Stimulated activated CD4-positive, alpha-beta T cell treated with anti-CD3 and anti-CD28 coated beads, TNF-alpha, amount 100 ng/mL, for 48 hours (primary cell): ENCODE measurements at places on chromosomes 1 and 21.

- DNase-seq, result no peak
Observed at GRCh38 chr1:29752141-29752540, 515.8 kb downstream of the PTPRU start.

GRCh38 chr1:152325111-152325510 lies at the start of gene FLG:
Gene FLG, minus strand, starts transcription at chr1:152325239. Its CDS starts 9,783 bp downstream, at chr1:152315456.
- DNase-seq, result no peak

- no peak for DNase-seq
Observed at GRCh38 chr1:44862829-44863401, 19.9 kb upstream of the PTCH2 start.

GRCh38 chr1:97089173-97089572 lies 367.6 kb downstream of the PTBP2 start:
- DNase-seq, result no peak

DNA sequence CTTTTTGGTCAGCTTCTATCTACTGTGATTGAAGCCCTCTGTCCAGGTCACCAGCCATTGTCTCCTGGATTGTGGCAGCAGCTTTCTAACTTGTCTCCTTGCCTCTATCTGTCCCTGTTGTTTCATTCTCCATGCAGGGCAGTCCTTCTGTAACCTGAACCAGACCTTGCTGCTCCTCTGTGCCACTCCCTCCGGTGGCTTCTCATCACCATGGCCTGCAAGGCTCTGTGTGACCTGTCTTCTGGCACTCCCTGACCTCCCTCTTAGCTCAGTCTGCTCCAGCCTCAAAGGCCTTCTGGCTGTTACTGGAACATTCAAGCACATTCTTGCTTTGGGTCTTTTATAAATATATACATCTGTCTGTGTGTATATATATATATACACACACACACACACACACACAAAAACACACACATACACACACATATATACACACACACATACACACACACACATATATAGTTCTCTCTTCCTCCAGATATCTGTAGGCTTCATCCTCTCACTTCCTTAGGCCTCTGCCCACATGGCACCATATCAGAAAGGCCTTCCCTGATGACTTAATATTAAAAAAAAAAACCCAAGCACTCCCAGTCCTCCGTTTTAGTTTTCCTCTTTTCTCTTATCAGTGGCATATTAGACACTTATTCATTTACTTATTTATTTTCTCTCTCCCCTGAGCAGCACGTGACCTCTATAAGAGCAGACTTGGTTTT lies 21.2 kb upstream of the JUN start:
- DNase-seq, result no peak

DNA sequence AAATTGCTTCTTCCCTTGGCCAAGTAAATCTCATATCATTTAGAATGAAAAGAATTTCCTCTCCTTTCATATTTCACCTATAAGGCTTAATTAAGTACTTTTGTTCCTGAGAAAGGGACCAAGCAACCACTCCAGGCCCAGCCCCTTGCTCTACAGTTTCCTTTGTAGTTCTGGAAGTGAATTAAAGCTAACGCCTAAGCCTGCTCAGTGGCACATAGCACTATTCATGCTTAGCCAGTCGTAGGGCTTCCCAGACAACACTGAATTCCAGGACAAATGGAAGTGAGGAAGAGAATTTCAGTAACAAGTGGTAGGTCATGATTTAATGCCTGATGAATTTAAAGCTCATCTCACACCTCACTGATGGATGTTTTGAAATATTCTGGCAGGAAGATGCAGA lies 73.3 kb downstream of the RPAP2 start:
- DNase-seq, result no peak

DNA sequence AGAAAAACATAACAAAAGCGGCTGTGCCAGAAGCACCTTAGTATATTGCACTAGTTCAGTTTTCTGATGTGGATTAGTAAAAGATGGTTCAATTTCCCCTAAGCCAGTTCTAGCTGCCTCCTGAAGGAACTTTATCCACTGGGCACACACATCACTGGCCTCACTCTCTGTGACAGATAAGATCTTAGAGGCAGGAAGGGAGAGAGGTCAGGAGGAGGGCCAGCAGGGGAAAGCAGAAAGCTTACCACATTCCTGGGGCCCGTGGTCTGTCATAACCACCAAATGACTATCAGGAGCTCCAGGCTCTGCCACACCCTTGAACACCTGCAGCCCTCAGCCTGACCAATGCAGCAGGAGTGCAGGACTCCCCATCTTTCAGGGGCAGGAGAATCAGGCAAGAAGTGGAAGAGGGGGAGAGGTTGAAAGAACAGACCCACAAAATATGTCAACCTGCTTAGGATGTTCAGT lies 37.8 kb downstream of the LRRC71 start:
- DNase-seq, result no peak

GRCh38 chr1:224287714-224288113 lies 42.3 kb downstream of the NVL start:
- no peak for DNase-seq

DNA sequence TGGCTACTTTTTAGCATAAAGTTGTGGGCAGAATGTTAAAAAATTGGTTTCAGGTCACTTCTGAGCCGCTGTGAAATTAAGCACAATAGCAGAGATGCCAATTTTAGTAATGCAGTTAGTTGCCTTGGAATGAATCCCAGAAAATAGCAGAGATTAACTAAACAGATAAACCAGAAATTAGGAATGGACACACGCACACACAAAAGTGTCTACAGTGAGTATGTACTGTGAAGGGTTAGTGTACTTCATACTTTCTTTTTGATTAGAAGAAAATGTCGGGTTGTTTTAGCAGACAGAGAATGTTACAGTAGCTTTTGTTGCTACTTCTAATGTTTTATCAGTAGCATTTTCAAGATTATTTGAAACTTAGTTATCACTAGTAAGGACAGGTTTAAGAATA lies 106.7 kb downstream of the LEPR start:
- no peak for DNase-seq

GRCh38 chr21:38725196-38726157 lies 80.3 kb upstream of the ETS2 start:
- no peak for DNase-seq

DNA sequence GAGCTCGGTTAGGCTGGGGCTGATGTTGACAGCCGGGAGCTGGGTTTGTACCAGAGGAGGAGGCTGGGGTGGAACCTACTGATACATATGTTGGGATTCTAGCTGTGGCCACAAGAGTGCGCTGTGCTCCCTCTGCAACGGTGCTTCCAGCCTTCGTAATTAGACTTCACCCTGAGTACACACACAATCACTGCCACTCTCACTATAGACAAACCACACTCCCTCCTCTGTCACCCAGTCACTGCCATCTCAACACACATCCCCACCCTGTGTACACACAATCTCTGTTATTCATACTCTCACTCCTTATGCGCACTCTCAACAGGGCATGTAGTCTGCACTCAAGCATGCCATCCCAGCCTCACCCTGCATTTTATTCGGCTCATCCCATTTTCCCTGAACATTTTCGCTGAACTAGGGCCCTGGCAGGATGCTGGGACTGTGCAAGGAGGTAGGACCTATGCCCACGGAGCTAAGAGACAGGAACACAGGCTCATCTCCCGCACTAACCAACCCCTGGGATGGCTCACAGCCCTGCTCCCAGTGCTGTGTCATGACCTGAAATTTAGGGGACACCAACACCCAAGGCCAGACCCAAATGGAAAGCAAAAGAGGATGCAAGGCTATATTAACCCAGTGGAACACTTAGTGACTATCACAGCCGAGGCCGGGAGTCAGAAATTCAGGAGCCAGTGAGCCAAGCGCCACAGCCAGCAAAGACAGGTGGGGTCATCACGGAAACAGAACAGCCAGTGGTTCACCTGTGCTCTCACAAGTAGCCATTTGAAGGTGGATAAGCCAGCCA lies 5.7 kb downstream of the GJB3 start:
- peak; percentile 60 for DNase-seq

GRCh38 chr21:16455526-16455925 lies 725.7 kb downstream of the USP25 start:
- no peak for DNase-seq

DNA sequence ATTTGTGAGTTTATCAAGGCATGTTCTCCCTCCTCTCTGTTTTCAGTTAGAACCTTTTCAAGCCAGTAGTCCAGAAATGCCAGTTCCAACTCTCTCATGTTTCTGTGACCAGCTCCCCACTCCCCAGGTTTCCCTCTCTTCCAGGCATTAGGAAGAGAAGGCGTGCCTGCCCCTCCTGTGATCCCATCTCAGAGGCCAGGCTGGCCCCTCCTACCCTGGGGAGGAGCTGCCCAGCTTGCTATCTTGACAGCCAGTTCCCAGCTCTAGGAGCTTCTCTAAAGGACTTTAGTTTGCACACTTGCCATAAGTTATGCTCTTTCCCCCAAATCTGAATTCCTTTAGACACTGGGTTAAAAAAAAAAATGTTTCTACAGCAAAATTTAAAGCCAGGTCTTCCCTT lies 8.9 kb downstream of the HYI start:
- DNase-seq, result no peak

DNA sequence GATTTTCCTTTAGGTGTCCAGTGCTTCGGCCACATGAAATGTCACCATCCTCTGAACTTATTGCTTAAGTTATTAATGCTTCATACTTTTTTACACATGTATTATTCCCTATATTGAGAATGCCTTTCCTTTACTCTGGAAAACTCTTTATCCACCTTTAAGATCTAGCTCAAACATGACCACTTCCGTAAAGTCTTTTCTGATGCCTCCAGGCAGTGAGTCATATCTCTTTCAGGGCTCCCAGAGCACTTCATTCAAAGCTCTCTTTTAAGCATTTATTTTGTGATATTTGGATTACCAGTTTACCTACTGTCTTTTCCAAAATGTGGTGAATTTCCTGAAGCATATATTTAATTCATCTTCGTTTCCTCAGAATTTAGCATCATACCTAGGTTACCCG lies 178.9 kb downstream of the HS2ST1 start:
- no peak for DNase-seq

- no peak for DNase-seq
Observed at GRCh38 chr1:116769561-116769977, 15.3 kb downstream of the CD2 start.

GRCh38 chr1:88168126-88168525 lies 515.9 kb upstream of the PKN2 start:
- no peak for DNase-seq

DNA sequence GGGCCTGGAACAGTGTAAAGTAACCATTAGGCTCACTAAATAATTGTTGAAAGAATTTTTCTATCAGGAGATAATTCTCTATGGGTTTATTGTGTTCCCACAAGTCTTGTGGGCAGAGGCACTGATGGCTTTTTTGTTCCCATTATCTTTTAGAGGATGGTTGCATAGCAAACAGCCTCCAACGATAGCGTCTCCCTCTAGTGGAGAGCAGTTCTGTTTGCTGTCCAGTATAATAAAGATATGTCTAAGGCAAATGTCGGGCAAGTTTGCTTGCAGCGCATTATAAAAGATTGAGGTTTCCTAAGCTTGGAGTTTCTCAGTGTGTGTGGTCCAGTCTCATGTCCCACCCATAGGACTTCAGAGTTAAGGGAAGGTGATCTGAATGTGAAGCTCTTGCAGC lies 1.3 kb upstream of the SLC6A17 start:
- DNase-seq, result no peak

GRCh38 chr1:20322825-20323612 lies 32.3 kb downstream of the VWA5B1 start:
- DNase-seq, result peak; percentile 21

GRCh38 chr1:46501528-46501927 lies 11.9 kb downstream of the DMBX1 start:
- DNase-seq, result no peak
